ENCODE measurements at places on chromosomes 4 and X.

DNA sequence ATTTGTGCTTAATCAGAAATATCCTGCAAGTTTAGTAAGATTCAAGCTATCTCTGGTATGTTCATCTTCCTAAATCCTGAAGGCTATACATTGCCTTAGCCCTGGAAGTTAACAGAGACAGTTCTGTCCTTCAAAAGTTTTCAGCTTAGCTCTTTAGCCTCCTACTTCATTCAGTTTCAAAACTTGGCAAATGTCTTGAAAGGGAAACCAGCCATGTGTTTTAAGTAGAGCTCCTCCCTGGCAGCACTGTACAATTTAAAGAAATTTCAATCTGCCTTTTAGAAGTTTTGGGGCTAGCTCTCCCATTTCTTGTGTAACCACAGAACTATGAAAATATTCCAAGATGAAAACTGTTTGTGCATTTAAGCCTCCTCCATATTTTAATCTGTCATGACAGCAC lies 47.0 kb downstream of the FANCB start:
- DNase-seq, result no peak

DNA sequence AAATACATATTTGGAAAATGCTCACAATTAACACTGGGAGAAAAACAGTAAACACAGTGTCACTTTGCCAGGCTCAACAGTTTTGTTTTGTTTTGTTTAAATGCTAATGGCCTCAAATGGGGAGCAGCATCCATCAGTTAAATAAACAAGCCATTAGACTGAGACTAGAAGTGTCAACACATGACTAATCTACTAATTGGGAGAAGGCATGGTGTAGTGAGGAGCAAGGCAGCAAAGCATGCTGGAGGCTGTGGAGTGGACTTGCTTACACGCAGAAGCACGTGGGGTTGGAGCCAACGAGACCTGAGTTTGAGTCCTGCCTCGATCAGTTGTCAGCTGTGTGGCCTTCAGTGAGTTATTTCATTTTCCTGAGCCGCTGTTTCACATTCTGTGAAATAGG lies 29.0 kb downstream of the UTP14A start:
- DNase-seq, result no peak

DNA sequence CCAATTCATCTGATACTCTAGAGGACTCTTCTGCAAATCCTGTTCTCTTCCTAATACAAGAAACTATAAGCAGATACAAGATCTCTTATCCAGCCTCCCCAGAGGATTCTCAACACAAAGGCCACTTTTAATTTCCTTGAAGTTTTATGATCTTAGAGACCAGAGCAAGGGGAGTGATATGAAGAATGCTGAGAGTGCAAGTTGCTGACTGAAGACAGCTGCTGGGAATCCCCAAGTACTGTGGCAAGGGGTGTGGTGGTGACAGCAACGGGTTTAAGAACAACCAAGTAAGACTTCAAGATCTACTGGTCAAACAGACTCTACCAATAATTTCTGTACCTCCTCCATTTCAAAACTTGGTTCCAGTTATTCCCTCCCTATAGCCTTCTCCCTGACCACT lies 7.0 kb downstream of the AMMECR1 start:
- DNase-seq, result no peak

- DNase-seq, result no peak
These were observed 176.6 kb downstream of the NR3C2 start for GRCh38 chr4:148265627-148266026.

DNA sequence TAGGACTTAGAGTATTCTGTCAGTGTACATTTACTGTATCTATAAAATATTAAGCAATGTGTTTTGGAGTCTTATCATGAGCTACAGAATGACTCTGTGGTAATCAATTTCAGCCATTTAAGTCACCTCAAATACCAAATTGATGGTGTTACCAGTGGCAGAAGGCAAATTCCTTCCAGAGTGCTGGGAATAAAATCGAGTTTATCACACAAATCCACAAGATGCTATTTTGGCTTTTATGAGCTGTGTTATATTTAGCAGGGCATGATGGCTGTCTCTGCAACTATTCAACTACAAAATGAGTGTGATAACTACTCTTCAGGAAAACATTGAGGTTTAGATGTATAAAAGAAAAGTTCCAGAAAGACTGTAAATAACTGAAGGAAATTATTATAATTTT lies 78.2 kb downstream of the AREG start:
- no peak for DNase-seq

- DNase-seq, result no peak
These were observed 24.5 kb downstream of the DHX15 start for GRCh38 chr4:24559889-24560288.

- no peak for DNase-seq
These were observed 465.9 kb downstream of the MID1IP1 start for GRCh38 chrX:39267176-39267575.

DNA sequence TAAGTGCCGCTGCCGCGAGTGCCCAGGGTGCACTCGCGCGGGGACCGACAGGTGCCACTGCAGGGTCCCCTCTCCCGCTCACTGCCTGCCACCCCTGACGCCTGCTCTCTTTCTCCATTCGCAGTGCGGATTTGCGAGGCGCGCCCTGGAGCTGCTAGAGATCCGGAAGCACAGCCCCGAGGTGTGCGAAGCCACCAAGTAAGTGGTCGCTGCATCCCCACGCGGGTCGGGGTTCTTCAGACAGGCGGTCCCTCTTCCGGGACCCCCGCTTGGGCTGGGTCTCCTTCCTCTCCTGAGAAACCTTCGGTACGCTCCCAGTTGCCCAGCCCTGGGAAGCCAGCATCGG lies 547 bp downstream of the GUCY1A1 start:
- DNase-seq, result no peak

- DNase-seq, result no peak
These were observed 157.3 kb downstream of the RRAGB start for GRCh38 chrX:55874807-55875206.

- DNase-seq, result no peak
These were observed 57.2 kb downstream of the TRAPPC11 start for GRCh38 chr4:183716302-183716701.

GRCh38 chrX:72169008-72169728 lies 12.4 kb upstream of the PIN4 start:
- DNase-seq, result no peak

DNA sequence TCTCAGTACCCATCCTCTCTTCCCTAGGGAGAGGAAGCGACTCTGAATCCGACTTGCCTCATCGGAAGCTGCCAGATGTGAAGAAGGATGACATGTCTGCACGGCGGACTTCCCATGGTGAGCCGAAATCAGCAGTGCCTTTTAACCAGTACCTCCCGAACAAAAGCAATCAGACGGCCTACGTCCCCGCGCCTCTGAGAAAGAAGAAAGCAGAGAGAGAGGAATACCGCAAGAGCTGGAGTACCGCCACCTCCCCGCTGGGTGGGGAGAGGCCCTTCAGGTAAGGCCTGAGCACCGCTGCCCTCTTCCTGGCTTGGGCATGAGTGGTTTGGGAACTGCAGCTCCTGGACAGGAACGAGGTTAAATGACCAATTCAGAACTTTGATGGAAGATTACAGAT lies 81.2 kb downstream of the LIMCH1 start:
- no peak for DNase-seq

DNA sequence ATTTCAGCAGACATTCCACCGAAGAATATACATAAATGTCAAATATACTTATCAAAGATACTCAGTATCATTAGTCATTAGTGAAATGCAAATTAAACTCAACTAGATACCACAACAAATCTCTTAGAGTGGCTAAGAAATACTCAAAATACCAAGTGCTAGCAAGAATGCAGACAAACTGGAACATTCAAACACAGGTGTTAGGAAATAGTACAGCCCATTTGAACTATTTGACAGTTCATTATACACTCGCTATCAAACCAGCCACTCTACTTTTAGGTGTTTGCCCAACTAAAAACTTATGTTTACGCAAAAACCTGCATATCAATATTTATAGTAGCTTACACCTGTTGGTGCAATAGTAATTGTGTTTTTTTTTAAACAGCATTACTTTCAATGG lies 8.8 kb downstream of the ADAM29 start:
- DNase-seq, result no peak

DNA sequence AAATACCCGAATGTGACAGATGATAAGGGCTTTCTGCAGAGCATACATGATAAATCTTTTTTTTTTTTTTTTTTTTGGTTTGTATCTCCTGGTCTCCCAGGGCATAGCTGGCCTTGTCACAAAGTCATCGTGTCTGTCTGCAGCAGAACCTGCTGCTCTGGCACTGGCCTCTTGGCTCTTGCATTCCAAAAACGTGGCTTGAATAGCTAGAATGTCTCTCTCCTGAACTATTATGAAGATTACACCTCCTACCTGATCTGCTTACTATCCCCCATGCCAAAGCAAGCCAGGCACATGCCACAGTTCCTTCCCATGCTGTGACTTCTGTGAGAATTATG lies 50.4 kb upstream of the SCRG1 start:
- DNase-seq, result no peak

- DNase-seq, result no peak
These were observed 311.3 kb downstream of the PCDH19 start for GRCh38 chrX:100098660-100099375.

DNA sequence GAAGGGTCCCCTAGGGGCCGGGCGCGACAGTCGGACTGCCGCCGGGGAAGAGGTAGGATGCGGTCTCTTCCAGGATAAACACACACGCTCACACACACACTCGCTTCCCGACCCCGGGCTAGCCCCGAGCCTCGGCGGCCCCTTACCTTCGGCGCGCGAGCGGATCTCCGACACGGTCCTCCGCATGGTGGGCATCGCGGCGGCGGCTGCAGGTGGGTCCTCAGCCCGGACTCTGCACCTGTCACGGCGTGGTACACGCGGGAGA lies 294 bp downstream of the ATP8A1 start:
- no peak for DNase-seq

GRCh38 chrX:7378406-7378805 lies 230.5 kb upstream of the PUDP start:
- DNase-seq, result no peak

DNA sequence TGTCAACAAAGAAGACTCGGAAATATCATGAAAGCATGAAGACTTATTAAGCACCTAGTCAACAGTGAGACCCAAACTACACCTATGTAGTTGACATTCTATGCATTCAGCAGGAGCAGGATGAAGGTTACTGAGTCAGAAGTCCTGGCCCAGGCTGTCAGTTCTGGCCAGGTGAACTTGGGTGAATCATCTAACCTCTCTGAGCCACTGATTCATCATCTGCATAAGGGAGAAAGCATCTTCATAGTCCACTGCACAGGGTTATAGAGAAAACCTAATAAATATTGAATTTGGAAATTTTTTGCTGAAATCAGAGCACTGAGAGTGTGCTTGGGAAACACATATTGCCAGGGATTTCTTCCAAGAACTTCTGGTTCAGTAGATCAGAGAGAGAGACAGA lies 296.0 kb upstream of the SFRP2 start:
- DNase-seq, result no peak

DNA sequence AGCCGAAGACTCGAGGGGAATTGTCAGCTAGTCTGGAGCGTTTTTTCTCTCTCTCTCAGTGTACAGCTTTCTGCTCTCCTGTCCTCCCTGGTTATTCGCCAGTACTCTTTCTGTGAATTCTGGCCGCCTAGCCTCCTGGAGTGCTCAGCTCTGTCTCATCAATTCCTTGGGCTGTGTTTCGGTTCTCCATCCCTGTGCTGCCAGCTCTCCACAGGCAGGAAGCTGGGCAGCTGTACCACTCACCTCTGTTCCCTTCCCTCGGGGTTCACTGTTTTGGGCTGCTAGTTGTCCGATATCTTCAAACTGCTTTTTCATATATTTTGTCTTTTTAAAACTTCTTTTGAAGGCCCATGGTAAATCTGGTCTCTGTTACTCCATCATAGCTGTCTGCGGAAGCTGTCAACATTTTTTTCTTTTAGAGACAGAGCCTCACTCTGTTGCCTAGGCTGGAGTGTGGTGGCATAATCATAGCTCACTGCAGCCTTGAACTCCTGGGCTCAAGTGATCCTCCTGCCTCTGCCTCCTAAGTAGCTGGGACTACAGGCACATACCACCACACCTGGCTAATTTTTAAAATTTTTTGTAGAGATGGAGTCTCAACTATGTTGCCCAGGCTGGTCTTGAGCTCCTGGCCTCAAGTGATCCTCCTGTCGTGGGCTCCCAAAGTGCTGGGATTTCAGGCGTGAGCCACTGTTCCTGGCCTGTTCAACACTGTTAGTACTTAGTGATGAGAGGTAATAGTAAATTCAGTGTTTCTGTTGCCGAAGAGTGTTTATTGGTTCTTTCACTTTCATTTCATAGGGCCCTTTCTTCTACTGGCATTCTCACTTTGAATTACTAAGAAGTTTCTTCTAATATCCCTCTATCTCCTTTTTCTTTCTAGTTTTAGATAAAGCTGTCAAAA lies 18.6 kb downstream of the ZCCHC4 start:
- no peak for DNase-seq
